B cell (primary cell): ENCODE measurements at places on chromosomes 6 and 20.

DNA sequence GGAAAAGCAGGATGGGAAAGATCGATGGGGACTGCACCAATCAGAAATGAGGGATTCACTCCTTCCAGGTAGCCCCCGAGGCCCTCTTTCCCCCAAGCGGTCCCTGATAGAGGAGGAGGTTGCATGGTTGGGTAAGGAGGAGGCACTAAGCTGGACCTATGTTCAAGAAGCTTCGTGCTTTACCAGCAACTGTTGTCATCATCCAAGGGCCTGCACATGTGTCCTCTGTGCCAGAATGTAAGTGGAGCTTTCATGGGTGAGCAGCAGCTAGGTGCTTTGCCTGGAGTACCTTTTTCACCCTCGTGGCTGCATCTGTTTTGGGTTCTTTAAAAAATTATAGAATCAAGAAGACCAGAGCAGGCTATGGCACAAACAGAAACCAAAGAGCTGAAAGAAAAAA, 54.0 kb downstream of the GMPR start:
- DNase-seq, result no peak

- no peak for DNase-seq
Measured at GRCh38 chr20:11156922-11157321, 483.1 kb upstream of the JAG1 start.

GRCh38 chr6:147194652-147195411, 9.4 kb upstream of the STXBP5 start:
- DNase-seq, result no peak

- DNase-seq, result no peak
Measured at GRCh38 chr6:143817621-143818020, 25.5 kb upstream of the LTV1 start.

- DNase-seq, result no peak
Measured at GRCh38 chr6:137013738-137014602, 30.8 kb downstream of the IL20RA start.

DNA sequence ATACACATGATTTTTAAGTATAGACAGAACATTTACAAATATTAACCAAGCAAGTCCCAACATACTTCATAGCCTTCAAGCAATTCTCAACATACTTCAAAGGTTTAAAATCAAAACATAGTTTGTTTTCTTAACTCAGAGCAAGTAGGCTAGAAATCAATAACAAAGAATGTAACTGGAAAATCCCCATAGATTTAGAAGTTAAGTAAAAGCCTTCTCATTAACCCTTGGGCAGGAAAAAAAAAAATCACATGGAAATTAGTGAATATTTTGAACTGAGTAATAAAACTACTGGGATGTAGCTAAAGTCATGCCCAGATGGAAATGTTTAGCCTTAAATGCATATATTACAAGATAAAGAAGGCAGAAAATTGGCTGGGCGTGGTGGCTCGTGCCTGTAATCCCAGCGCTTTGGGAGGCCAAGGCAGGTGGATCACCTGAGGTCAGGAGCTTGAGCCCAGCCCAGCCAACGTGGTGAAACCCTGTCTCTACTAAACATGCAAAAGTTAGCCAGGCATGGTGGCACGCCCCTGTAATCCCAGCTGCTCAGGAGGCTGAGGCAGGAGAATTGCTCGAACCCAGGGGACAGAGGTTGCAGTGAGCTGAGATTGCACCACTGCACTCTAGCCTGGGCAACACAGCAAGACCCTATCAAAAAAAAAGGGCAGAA, 316.1 kb downstream of the TAF4 start:
- DNase-seq, result no peak

DNA sequence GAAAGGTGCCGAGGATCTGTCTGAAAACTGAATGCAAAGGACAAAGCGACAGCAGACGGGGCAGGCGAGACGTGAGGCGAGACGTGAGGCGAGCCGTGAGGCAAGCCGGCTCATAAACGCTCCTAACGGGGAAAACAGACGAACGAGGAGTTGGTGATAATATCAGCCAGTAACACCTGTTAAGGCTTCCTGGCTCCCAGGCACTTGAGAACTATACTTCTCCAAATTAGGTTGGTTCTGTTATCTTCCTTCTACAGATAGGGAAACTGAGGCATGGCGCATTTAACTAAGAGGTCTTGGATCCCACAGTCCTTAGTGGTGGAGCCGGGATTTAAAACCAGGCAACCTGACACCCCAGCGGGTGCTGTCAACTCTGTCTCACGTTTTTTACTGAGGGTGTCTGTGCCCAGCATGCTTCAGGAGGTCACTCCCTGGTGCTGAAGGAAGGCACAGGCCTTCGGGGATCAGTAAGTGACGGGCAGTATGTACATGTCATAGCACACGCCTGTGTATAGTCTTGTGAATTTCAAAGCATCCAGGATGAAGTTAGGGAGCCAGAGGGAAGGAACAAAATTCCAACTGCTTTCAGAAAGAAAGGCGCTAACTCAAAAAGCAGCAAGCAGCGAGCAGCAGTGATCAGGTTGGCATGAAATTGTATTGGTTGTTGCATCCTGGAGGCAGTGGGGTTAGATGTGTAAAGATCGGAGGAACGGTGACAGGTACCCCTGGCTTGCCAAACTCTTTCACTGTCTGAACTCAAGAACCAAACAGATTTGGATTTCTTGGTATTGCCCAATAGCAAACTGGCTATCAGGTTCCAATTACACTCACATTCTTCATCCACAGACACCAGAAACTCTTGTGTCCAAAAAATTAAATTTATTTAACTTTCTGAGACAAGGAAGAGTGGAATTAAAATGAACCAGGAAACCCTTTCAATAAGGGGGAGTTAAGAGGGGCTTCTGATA, 318.7 kb downstream of the THBS2 start:
- DNase-seq, result no peak

- DNase-seq, result no peak
Measured at GRCh38 chr20:45887346-45887715, at the start of gene SPATA25. Gene SPATA25 (minus strand): TSS chr20:45887622. CDS start chr20:45887590, 32 bp downstream.
